ENCODE measurements at places on chromosomes 7 and 10.

GRCh38 chr10:22823109-22823508, 104.7 kb upstream of the ARMC3 start:
- no peak for DNase-seq

- no peak for DNase-seq
Observed at GRCh38 chr10:61987537-61987936, 86.0 kb downstream of the ARID5B start.

DNA sequence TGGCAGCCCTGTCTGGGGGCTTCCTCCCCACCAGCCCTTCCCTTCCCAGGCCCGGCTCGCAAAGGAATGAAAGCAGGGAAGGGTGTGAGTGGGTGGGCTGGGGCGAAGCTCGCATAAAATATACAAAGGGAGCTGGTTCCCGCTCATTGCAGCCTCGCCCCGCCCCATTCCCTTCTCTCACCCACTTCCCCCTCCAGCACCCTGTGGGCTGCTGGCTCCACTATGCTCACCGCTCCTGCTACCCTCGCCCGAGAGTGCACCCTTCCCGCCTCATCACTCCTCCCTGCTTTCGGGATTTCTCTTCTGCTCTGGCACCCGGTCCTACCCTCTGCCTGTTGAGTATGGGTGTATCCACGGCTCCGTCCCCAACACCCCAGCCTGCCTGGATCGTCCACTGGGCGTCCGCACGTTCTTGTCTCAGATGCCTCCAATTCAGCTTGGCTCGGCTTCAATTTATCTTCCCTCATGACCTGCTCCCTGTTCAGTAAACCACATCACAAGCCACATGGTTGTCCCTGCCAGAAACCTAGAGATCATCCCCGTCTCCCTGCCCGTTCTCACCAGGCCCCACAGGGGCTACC, 14.4 kb upstream of the TTYH3 start:
- DNase-seq, result no peak

- DNase-seq, result no peak
Observed at GRCh38 chr10:33117816-33118215, 159.8 kb upstream of the ITGB1 start.

DNA sequence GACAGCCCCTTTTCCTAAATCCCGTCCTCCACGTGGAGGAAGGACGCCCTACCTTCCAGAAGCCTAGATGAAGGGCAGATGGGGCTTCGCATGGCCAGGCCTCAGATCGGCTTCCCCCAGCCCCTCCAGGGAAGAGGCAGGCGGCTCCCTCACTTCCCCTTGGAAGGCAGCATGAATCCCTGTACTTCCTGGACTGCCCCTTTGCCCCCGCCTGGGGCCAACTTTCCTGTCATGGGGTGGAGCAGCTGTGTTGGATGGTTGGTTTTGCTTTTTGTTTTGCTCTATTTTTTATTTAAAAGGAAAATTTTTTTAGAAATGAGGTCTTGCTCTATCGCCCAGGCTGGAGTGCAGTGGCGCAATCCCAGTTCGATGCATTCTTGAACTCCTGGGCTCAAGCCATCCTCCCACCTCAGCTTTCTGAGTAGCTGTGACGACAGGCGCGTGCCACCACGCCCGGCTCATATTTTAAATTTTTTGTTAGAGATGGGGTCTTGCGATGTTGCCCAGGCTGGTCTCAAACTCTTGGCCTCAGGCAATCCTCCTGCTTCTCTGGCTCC, 27.2 kb downstream of the GTF2IRD1 start:
- peak; percentile 65 for DNase-seq

- DNase-seq, result no peak
Observed at GRCh38 chr7:7858559-7858958, 110.0 kb upstream of the GLCCI1 start.

DNA sequence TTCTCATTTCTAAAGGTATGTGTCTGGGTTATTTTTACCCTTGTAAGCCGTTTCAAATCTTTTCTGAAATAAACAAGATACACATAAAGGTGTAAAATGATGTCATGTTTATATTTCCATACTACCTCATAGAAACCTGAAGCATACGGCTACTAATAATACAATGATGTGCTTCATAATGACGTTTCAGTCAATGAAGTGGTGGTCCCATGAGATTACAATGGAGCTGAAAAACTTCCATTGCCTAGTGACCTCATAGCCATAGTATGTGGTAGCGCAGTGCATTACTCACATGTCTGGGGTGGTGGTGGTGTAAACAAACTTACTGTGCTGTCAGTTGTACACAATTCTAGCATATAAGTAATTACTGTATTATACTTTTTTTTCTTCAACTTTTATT, 24.9 kb downstream of the EPDR1 start:
- DNase-seq, result no peak

DNA sequence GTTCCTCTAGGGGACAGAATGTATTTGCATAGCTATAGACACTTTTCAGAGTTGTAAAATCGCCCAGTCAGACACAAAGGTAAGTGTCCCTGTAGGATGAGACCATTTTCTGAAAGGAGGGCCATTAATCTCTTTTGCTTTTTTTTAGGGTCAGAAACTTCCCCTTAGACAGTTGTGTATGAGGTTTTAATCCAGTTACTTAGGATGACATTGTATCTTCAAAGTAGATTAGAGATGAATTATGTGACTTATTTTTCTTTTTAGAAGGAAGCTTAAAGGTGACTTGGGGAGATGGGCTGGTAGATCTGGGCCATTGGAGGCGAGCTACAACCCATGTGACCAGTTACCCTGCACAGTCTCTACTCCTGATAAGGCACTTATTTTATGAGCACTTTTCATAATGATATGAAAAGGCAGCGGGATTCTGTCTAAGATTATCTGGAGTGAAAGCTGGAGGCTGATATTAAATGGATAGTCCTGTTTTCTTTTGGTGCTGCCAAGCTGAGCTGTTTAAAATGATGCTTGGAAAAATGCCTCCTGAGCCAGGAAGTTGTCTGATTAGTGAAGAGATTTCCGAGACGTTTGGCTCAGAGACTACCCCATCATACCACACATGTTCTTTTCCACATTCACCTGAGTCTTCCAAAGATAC, 264.3 kb downstream of the AUTS2 start:
- no peak for DNase-seq

DNA sequence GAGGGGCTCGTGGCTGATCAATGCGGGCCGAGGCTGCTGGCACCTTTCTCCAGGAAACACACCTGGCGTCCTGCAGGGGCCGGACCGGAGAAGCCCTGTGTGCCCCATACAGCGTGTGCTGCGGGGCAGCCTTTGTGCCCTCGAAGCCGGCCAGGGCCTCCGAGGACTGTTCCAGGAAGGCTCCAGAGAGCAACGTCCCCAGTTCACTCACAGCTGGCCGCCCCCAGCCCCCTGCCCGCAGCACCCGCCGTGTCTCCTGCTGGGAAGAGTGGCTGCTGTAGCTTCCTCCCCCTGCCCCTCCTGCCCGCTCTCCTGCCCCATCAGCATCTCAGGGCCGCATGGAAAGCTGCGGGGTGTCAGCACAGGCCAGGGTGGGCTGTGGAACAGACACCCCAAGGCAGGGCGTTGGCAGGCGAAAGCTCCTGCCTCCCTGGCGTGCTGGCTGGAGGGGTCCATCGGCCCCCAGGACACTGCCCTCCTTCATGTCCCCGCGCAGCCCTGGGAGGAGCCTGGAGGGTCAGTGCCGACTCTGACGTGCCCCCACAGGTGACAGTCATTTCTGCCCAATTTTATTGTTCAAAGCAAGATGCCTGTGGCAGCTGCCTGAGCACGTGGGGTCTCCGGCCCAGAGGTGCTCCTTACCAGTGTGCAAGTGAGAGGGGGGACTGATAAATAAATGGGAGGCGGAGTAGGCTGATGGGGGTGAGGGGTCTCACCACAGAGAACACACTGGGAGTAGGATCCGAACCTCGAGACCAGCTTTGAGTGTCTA, 95.8 kb upstream of the DIP2C start:
- DNase-seq, result no peak

DNA sequence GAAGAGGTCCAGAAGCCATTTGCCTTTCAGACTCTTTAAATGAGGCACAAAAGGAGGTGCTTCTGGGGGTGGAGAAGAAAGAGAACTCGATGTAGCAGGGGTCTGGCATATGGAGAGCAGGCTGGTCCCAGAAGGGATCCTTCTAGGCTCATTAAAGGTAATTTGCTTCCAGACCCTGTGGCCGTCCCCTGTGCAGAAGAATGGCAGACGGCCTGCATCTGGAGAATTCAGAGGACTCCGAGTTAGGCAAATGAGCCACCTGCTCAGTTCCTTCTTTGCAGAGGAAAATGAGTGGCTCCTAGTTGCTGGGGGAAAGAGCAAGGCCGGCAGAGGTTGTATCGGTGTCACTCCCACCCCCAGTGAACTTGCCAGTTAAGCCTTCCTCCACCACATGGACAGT, 73.8 kb upstream of the FAM180A start:
- DNase-seq, result no peak

DNA sequence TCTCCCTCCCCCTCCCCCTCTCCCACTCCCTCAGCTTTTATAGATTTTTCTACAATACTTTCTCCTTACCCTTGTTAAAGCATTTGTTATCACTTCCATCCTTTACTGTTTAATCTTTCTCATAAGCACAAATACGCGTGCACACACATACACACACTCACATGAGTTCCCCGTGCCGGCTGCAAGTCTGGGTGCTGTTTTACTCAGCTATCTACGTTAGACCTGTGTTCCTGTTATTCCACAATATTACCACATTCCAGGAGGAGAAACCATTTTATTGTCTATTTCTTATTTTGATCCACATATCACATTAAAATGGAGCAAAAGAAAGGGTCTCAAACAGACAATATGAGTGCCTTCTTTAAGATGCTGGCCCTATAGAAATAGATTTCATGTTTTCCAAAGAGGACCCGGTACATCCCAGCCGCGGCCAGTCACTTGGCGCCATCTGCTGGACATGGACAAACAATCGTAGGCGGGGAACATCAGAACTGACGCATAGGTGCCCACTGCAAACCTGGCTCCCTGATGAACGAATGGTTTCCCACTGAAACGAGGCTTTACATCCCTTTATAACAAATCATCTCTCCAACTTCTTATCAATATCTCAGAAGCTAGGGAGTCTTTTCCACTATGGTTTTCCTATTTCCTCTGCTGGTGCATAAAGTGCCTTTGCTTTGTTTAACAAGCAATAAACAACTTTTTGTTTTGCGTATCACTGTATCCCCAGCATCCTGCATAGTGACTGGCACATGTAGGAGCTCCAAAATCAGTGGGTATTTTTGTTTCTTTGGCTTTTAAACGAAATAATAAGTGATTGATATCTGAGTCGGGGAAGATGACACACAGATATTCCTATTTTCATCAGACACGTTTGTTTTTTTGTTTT, 25.2 kb upstream of the OPTN start:
- DNase-seq, result peak; percentile 74

- DNase-seq, result no peak
Observed at GRCh38 chr7:69654381-69654780, 56.1 kb downstream of the AUTS2 start.

GRCh38 chr10:46282842-46283574, 3.8 kb upstream of the ANTXRL start:
- peak; percentile 74 for DNase-seq

GRCh38 chr7:50334341-50334994, 30.0 kb downstream of the IKZF1 start:
- DNase-seq, result no peak

GRCh38 chr10:6068422-6068821, 6.3 kb upstream of the IL2RA start:
- DNase-seq, result no peak

DNA sequence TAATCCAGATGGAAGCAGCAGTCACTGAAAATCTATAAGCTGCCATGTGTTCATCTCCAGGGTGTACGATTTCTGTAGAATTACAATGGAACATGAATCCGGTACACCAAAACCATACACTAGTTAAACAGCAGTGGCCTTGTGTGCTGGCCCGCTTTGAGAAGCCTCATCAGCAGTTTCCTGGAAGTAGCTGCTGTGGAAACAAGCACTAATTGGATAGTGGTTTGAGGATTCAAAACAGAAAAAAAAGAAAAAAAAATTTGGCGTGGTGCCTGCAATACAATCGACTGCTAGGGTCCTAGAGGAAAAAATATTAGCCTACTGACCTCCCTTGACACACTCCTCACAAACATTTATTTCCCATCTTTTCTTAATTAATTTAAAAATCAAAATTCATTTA, 545.9 kb downstream of the SORCS1 start:
- no peak for DNase-seq

GRCh38 chr7:117790731-117791130, 82.5 kb downstream of the CTTNBP2 start:
- no peak for DNase-seq

DNA sequence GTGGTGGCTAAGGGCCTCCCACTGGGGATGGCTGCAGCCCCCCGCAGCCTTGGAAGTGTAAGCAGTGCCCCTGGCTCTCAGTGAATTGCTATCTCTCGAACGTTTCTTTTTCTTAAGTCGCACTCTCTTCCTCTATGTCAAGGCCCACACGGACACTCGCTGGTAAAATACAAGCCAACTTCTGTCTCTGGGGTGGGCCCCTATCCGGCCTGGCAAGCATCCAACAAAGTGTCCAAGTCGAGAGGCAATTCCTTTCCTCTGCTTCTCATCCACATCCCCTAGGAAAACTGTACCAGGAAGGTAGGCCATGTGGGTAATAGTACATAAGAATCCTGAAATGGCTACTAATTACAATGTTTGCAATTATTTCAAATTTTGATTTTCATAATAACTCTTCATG, 194.9 kb upstream of the MGMT start:
- no peak for DNase-seq

DNA sequence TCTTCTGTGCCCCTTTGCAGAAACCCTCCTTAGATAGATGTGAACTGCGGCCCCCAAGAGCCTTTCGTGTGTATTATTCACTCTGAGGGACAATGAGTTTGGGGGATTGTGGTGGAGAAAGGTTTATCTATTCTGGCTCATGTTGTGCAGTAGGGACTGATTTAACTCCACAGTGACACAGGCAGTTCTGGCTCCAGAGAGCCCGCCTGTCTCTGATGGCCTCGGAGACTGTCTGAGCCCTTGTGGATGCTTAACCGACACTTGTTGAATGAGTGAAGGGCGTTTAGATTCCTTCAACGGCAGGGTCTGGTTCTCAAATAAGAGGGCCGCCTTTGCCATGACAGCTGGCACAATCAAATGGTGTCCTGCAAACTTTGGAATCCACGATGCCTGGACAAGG, 5.8 kb downstream of the NPTX2 start:
- no peak for DNase-seq

DNA sequence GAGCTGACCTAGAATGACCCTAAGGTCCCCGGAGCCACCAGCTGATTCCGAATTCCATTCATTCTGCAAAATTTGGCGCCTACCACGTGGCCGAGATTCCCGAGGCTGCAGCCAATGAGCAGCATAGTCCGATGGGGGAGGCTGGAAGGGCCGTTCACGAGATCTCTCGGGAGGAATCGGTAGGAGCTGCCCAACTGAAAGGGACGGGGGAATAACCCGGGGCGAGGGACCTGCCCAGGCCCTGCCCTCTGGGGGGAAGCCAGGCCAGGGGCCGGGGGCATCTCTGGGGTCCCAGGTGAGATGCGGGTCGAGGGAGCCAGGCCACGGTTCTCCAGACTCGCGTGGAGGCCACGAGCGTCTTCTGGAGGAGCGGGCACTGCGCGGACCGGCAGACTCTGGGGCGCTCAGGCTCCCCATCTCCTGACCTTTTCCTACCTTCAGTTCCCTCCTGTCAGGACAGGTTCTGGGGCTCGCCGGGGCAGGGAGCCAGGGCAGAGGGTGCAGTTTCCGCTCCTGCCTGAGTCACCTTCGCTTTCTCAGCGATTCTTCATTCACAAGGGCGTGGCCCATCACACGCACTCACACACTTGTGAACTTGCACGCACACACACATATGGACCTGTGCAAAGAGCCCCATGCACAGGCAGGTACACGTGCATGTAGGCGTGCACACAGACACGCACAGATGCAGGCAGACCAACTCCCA, 173.4 kb downstream of the RNF216 start:
- no peak for DNase-seq

GRCh38 chr7:137142376-137142775, 201.2 kb downstream of the PTN start:
- DNase-seq, result no peak

All from left hindlimb (tissue), 1 donor.